ENCODE measurements at places on chromosomes 11 and 22.

GRCh38 chr22:19406281-19406811 lies 25.2 kb downstream of the HIRA start:
- no peak for DNase-seq

- DNase-seq = no peak
These were observed 17.3 kb downstream of the OR51E2 start for GRCh38 chr11:4680341-4680740.

- no peak for DNase-seq
These were observed 41.0 kb upstream of the TH start for GRCh38 chr11:2212411-2213251.

DNA sequence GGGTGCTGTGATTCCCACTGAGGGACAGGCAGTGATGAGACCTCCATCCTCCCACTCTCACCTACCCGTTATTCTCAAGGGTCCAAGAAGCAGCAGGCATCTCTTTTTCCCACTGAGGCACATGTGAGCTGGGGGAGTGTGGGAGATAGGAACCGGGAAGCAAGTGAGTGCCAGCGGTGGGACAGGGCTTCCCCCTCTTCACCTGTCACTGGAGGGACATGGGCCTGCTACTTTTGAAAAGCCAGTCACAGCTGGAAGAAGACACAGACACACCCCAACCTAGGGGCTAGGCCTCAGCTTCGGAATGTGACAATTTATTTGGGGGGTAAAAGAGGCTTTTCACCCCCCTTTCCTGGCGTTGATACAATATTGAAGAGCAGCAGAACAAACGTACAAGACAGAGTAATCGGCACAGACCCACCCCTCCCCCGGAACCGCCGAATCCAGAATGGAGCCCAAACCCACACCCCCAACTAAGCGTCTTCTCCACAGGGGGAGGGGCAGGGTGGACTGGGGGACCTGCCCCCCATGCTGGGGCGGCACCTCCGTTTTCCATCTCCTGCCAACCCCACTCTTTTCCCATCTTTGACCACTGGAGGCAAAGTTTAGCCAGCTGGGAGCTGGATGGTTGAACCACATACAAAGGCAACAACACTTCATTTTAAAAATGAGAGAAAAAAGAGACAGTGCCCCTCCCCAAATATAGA lies 10.7 kb downstream of the CBX6 start:
- DNase-seq = no peak

GRCh38 chr11:95762534-95762933 lies 27.0 kb downstream of the FAM76B start:
- DNase-seq = no peak

DNA sequence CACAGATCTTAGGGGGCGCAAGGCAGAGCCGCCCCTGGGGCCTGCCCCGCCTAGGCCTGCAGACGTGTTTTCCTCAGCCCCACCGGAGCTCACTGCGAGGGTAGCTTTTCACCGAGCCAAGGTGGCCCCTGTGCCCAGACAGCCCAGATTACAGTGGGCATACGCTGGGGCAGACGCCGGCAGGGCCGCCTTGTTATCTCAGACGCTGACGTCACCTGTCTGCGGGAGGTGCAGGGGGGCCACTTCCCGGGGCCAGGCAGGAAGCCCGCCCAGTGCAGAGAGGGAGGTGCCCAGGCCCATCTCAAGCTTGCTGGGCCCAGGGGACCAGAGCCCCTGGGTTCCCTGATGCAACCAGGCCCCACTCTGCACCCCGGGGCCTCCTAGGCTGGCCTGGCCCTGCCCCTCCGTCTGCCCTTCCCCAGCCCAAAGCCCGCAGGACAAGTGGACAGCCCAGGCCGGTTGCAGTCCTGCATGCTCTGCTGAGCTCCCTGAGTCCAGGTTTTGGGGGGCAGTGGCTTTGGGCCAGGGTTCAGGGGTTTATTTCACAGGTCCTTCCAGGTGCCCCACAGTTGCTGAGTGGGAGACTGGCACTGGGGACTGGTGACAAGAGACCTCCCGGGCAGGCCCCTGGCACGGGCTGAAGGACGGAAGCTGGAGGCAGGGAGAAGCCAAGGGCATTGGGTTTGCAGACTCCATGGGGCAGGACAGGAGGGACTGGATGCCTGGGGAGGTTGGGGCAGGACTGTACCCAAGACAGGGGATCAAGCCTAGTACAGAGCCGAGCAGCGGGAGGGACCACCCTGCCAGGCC lies 38.6 kb downstream of the IGF2 start:
- no peak for DNase-seq

- no peak for DNase-seq
These were observed 104.3 kb downstream of the EXT2 start for GRCh38 chr11:44199816-44200215.

- no peak for DNase-seq
These were observed 251.3 kb upstream of the CCDC179 start for GRCh38 chr11:23111527-23111926.

- peak; percentile 11 for DNase-seq
These were observed 40.5 kb upstream of the RIC3 start for GRCh38 chr11:8209208-8209807.

- DNase-seq = no peak
These were observed 1.2 kb downstream of the CRYBB1 start for GRCh38 chr22:26616650-26617049.

DNA sequence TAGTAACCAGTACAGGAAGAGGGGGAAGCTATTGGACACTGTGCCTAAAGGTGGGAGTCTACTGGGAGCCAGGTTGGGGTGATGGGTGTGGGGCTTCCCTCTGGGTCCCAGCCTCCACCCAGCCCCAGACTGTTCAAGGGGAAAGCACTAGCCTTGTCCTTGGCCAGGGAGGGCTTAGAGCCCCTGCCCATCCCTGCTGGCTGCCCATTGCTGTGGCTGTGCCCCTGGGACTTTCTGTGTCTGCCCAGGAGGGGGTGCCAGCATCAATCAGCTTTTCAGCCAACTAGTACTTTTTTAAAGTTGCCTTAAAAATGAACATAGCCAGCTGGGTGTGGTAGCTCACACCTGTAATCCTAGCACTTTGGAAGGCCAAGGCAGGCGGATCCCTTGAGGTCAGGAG lies 19.9 kb downstream of the INCENP start:
- DNase-seq = no peak

GRCh38 chr11:57663975-57664374 lies 3.9 kb upstream of the ZDHHC5 start:
- DNase-seq = no peak

- DNase-seq = no peak
These were observed 23.1 kb upstream of the CDC42EP2 start for GRCh38 chr11:65291613-65292012.

DNA sequence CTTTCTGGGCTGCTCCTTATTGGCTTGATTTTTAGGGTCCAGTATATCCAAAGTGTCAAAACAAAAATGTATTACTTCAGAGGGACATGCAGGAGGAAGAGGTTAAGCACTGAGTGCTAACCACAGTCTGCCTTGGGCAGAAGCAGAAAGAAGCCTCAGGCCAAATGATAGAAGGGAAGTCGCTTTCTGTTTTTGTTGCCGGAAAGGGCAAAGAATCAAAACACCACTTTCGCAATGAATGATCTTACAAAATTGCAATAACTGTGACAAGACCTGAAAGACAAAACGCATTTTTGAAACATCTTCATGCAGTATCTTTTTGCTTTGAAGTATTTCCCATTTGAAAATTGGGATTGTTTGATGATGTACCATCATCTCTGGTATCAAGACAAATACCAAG lies 70.1 kb upstream of the PICALM start:
- DNase-seq = peak; percentile 93

- no peak for DNase-seq
These were observed 7.2 kb downstream of the ATG16L2 start for GRCh38 chr11:72821221-72821919.

DNA sequence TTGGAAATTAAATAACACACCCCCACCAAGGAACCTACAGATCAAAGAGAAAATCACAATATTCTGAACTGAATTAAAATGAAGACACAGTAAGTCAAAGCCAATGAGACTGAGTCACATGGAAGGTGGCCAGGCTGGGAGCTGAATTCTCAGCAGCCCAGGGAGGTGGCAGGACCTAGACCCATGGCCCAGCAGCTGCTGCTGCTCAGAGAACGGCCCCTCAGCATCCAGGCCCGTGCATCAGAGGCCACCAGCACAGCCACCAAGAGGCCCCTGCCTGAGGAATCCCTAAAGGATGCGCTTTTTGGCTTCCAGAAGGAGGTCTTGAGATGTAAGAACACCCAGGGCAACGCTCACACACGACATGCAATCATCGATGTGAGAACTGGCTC lies 35.0 kb downstream of the TBX1 start:
- no peak for DNase-seq

DNA sequence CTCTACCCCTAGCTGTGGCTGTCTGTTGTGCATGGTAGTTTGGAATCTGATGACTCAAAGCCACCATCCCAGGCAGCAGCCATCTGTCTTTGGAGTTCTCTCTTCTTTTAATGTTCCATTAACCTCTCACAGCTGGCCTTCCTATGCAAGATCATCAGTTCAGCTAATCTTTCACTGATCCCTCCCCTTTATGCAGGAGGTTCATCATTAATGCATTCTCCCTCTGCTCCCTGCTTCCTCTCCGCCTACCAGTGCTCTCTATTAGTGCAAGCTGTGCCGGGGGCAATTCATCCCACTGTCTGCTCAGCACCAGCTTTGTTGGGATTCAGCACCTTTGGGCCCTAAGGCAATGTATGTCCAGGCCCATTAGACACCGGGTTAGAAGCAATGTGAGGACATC lies 413.0 kb upstream of the LRRC4C start:
- DNase-seq = no peak

- no peak for DNase-seq
These were observed 13.4 kb upstream of the COMT start for GRCh38 chr22:19928207-19928606.

- no peak for DNase-seq
These were observed at the start of gene GPR83 for GRCh38 chr11:94400839-94401772. GPR83 (minus strand) TSS chr11:94401419; CDS start chr11:94401247, 172 bp downstream.

- DNase-seq = peak; percentile 75
These were observed 122.6 kb downstream of the ABTB2 start for GRCh38 chr11:34235189-34235588.

DNA sequence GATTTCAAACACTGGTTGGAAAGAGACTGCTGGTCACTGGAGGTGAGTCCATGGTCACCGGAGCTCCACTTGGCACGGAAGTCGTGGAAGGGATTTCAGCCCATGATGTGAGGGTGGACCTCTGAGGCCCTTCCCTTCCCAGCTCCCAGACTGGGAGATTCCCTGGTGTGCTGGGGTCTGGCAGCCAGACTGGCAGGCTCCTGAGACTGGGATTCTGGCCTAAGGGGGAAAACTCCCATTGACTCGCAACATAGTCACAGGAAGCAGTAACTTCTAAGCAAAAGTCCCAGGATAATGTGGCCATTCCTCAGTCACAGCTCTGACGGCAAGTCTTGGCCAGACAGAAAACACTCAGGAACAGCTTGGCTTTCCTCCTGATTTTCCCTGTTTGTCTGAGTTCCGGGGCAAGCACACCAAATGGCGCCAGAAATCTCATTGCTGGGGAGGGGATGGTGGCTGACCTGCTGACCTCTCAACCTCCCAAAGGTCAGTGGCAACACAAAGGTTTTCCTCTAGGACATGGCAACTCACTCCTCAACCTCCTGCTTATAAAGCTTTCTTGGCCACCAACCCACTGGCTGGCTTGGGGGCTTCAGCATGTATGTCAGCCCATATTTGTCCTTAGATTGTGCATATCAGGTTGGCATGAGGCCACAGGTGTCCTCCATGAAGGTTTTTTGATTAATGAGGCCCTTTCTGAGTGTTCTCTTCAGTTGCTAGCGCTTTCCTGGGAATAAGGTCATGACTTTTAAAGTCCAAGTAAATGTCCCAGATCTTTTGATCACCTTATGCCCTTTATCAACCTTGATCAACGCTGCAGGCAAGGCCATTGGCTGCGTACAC lies 99.5 kb downstream of the CCDC81 start:
- DNase-seq = no peak

- no peak for DNase-seq
These were observed 4.6 kb downstream of the PATZ1 start for GRCh38 chr22:31341386-31342088.

GRCh38 chr11:76654298-76654851 lies 16.2 kb downstream of the LRRC32 start:
- no peak for DNase-seq

DNA sequence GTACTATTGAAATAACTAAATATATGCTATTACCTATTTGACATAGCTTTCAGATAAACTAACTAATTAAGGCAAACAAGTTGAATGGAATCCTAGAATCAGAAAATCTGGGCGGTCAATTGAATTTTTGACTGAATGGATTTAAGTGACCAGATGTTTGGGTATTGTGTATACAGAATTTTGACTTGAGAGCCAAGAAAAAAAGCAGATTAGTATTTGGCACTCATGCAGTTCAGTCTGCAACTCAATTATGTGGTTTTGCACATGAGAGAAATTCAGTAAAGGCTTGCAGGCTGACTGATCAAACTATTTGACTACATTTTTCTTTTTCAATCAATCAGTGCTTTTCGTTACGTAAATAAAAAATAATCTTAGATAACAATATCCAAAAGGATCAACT lies 254.8 kb downstream of the GUCY1A2 start:
- no peak for DNase-seq

Data from activated CD4-positive, alpha-beta T cell treated with anti-CD3 and anti-CD28 coated beads, Interleukin-2, Interleukin-4, amounts not matched to agents 100 ng/mL and 50 ng/mL, durations not matched to agents 16 hours and 8 hours (primary cell).